ENCODE measurements at places on chromosomes 5 and 9. TPM values are rescaled to one million over a fixed set of nuclear protein-coding genes. Genes with fewer than 3 reads are reported as not detected.

DNA sequence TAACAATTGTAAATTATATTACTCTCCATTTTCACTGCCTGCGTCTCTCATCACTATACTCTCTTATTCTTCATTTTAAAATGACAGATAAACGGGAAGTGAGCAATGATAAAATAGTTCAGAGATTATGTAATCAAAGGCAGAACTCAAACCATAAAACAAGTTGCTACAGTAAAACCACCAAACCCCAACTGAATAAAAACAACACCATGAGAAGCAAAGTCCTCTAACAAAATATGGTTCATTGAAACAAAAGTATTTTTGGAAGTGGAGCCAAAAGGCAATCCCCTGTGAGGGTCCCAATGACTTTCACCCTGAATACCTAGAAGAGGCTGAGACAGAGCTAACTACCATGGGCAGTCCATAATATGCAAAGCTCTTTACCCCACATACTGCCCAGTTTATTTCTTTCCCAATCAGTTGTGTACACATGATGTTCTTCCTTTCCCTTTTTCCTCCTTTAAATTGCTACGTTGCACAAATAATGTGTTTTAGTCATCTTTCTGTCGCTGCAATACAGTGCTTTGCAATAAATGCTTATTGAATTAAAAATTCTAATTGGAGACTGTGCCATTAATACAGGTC, 64.0 kb upstream of the PTGER4 start:
- no peak for DNase-seq

DNA sequence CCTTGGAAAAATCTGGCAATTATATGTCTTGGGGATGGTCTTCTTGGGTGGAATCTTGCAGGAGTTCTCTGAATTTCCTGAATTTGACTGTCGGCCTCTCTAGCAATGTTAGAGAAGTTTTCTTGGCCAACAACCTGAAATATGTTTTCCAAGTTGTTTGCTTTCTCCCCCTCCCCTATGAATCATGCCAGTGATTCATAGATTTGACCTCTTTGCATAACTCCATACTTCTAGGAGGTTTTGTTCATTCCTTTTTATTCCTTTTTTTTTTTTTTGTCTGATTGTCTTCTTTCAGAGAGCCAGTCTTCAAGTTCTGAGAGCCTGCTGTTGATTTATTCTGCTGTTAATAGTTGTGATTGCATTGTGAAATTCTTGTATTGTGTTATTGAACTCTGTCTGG, 56.7 kb upstream of the SLC44A1 start:
- DNase-seq: no peak

- DNase-seq: no peak
Measured at GRCh38 chr9:121613009-121613752, 38.3 kb upstream of the DAB2IP start.

DNA sequence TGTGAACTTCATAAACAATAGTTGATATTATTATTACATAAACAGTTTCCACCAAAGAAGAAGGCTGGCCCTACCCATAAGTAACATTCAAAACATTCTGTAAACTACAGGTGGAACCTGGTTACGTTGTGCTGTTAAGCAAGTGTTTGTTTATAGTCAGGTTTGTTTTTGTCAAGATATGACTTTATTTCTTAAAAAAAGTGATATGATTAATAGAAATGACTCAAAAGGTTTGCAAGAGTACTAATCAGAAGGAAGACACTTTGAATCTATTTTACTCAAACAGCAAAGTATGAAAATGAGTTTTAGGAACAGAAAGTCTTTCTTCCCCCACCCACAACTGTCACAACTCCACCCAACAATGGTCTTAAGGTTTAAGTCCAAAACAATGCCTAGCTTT, 220.8 kb downstream of the PLK2 start:
- no peak for DNase-seq

- DNase-seq: no peak
Measured at GRCh38 chr9:40913928-40914673, 214.4 kb downstream of the FOXD4L6 start.

DNA sequence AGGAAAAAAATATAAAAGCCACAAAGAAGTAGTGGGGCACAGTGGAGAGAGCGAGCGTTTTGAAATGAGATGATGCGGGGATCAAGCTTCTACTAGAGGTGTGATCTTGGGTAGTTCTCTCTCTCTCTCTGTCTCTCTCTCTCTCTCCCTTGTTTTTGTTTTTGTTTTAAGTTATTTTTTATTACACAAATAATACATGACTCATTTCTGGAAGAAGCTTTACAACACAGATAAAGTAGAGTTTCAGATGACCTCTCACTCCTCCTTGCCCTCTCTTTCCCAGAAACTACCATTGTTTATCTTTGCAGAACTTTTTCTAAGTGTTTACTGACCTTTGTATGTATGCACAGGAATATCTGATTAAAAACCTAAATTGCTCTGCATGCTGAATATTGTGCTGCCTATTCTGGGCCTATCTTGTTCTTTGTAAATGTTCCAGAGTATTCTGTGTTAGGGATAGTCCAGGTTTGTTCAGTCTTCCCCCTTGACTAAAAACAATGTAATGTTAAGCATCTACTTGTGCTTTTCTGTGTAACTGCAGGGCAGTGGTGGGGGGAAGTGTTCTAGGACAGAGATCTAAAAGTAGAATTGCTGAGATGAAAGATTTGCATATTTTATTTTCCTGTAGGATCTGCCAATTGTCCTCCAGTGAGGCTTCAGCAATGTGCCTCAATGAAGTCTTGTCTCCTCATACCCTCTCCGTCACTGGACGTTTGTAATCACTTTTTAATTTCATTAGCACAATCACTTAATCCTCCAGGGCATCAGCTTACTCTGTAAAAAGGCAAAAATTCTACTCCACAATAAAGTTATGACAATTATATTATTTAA, 52.0 kb downstream of the FYB1 start:
- no peak for DNase-seq

DNA sequence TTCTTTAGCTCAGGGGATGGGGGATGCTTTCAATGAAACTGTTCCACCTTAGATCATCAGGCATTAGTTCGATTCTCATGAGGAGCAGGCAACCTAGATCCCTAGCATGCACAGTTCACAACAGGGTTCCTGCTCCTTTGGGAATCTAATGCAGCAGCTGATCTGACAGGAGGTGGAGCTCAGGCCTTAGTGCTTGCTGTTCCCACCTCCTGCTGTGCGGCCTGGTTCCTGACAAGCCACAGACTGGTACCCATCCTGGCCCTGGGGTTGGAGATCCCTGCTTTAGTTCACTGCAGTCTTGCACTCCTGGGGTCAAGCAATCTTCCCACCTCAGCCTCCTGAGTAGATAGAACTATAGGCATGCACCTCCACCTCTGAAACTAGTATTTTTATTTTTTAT, 1369.8 kb upstream of the NUDT12 start:
- DNase-seq: peak; percentile 49

GRCh38 chr5:3893975-3894374, 298.3 kb downstream of the IRX1 start:
- DNase-seq: no peak

DNA sequence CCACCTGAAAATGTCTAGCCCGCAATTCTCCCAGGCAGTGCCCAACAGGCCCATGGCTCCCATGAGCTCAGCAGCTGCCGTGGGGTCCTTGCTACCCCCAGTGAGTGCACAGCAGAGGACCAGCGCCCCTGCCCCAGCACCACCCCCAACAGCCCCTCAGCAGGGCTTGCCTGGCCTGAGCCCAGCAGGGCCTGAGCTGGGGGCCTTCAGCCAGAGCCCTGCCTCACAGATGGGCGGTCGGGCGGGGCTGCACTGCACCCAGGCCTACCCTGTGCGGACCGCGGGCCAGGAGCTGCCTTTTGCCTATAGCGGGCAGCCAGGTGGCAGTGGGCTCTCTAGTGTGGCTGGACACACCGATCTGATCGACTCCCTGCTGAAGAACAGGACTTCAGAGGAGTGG, 19.3 kb upstream of the LTC4S start:
- no peak for DNase-seq

DNA sequence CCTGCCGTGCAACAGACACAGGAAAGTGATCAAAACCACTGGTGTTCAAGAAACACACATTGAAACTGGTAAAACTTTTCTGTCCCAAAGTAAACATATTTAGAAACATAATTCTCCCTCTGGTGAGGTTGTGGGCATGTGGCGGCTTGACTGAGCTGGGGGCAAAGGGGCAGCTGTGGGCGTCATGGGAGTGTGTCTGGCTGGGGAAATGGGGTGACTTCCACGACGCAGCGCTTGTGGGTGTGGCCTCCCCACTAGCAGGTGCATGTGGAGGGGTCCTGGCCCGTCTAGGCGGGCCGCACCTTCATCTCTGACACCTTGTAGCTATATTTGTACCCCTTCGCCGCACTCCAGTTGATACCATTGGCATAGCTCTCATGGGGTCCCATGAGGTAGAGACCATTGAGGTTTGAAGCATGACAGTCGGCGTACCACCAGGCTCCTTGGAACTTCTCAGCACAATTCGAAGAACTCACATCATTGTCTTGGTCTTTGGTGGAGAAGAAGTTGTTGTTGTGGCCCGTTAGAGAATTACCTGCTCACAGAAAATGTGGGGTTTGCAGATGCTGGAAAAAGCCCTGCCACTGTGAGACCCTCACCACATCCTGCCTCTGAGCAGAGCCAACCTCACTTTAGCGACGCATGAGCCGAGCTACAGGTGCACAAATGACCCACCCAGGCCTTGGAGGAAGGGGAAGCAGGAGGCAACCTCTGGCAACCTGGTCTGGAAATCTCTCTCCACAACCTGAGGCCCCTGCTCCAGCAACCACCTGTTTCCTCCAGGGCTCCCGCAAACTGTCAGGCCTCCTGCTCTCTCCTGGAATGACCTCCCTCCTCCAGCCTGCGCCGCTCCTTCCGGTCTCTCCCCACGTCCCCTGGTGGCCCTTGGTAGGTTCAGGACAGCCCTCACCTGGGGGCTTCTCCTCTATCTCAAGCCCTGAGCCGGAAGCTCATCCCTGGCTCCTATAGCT, 7.9 kb downstream of the FCN1 start:
- no peak for DNase-seq

- no peak for DNase-seq
Measured at GRCh38 chr5:111855356-111855755, 98.4 kb upstream of the NREP start.

DNA sequence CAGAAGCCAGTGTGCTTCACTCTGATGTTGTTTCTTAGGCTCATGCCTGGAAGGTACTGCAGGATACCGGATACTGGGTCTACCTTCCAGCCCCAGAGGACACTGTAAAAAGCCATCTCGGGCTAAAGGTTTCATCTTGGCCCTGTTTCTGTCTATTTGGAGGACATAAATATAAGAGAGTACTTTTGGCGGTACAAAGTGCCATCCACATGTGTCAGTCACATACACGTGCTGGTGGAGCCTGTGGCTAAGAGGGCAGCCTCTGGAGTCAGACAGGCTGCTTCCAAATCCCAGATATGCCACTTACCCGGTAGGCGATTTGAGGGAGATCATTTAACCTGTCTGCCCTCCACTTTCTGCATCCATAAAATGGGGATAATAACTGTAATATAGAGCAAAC, 160.4 kb downstream of the NR3C1 start:
- no peak for DNase-seq

- peak; percentile 70 for DNase-seq
Measured at GRCh38 chr5:72955143-72955767, 586 bp upstream of the FCHO2 start.

GRCh38 chr9:128208946-128209669, 5.9 kb downstream of the DNM1 start:
- no peak for DNase-seq

GRCh38 chr5:27129926-27130325, 91.5 kb upstream of the CDH9 start:
- no peak for DNase-seq

- DNase-seq: no peak
Measured at GRCh38 chr5:129591508-129592160, 131.5 kb downstream of the ADAMTS19 start.

- DNase-seq: no peak
Measured at GRCh38 chr9:104921067-104921741, 6.8 kb downstream of the ABCA1 start.

GRCh38 chr5:455806-456205, 12.8 kb downstream of the EXOC3 start:
- no peak for DNase-seq

DNA sequence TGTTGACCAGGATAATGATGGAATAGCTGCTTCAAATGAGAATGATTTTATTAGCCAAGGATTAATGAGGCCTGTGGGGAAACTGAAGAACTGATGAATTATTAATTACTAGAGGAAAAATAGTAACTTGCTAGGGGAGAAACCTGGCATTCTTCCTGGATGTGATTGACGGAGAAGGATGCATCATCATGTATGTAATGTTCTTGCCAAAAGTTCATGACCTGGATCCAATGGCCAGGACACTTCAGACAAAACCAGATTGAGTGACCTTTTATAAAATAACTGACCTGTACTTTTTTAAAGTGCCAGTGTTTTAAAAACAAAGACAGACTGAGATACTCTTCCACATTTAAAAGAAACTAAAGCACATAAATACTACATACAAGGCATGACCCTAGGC, 23.7 kb downstream of the KIAA1191 start:
- no peak for DNase-seq

GRCh38 chr5:14112998-14113652, 30.0 kb upstream of the TRIO start:
- no peak for DNase-seq

DNA sequence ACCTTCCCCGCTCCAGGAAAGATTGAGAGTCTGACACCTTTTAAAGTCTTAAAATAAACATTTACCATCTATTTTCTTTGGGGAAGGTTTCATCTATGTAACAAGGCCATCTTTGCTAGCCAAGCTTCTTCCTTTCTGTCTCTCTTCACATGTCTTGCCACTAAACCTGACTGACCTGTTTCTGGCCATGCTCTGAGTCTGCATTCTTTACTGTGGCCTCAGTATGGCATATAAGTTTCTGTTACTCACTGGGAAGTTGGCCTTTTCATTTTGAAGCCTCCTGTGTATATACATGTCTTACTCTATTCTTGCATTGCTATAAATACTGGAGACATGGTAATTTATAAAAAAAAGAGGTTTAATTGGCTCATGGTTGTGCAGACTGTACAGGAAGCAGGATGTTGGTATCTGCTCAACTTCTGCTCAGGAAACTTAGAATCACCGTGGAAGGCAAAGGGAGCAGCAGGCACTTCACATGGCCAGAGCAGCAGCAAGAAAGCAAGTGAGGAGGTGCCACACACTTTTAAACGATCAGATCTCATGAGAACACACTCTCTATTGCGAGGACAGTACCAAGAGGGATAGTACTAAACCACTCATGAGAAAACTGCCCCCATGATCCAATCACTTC, 48.1 kb downstream of the KCNV2 start:
- no peak for DNase-seq

DNA sequence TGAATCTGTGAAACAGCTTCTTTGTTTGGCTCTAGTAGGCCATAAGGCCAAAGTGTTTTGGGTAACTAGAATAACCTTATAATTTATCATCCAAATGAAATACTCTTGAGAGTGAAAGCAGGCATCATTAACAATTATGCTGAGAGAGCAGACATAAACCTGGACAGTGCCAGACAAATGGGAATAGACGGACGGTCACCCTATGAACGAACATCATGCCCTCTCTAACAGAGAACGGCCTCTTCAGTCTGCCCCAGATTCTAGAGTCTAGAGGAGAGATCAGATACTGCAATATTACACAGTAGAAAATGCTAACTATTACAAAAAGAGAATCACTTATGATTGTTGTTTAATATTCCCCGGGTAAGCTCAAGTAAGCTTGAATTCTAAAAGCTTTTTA, 68.5 kb downstream of the APBA1 start:
- DNase-seq: no peak

The LHX3 gene
- 0.11 TPM for total RNA-seq

The SV2C gene
- 0.05 TPM for total RNA-seq

The RASGRF2 gene
- total RNA-seq: 17.6 TPM

The C9orf50 gene
- total RNA-seq: 0.11 TPM

All from WTC11 (cell line).